Chondrocyte (in vitro differentiated cells): ENCODE measurements at places on chromosomes 4 and X. TPM values are rescaled to one million over a fixed set of nuclear protein-coding genes. Genes with fewer than 3 reads are reported as not detected.

Gene RBM46
- not detected in 3 replicates for total RNA-seq

Gene TRMT2B
- total RNA-seq = 9.5 to 13.1 TPM (median 9.9 TPM) in 3 replicates

GRCh38 chr4:185506422-185506821 lies 28.9 kb downstream of the PDLIM3 start:
- peaks cover 24% of the 10 kb centered on the region for H3K36me3 ChIP-seq
- DNase-seq = no peak
- H3K27ac ChIP-seq = no peak overlapping the region
- H3K4me1 ChIP-seq = peaks cover 13% of the 10 kb centered on the region
- H3K4me3 ChIP-seq = no peak overlapping the region
- H3K27me3 ChIP-seq = no peaks in the 10 kb centered on the region

- H3K27me3 ChIP-seq = no peaks in the 10 kb centered on the region
- DNase-seq = no peak
- H3K4me3 ChIP-seq = peak overlapping the region; percentile 92
- peaks cover 2% of the 10 kb centered on the region for H3K36me3 ChIP-seq
- H3K27ac ChIP-seq = peak overlapping the region; percentile 100
Observed at GRCh38 chrX:41333003-41333743, 789 bp upstream of the DDX3X start.

GRCh38 chrX:68999356-68999755 lies 165.9 kb downstream of the PJA1 start:
- H3K27me3 ChIP-seq = no peaks in the 10 kb centered on the region
- H3K27ac ChIP-seq = no peak overlapping the region
- no peak for DNase-seq
- H3K4me1 ChIP-seq = peaks cover 28% of the 10 kb centered on the region
- H3K4me3 ChIP-seq = no peak overlapping the region
- no peaks in the 10 kb centered on the region for H3K36me3 ChIP-seq

GRCh38 chrX:139224953-139225665 lies 305.4 kb upstream of the F9 start:
- no peak overlapping the region for H3K4me3 ChIP-seq
- H3K27ac ChIP-seq = no peak overlapping the region
- H3K36me3 ChIP-seq = no peaks in the 10 kb centered on the region
- no peak for DNase-seq
- peaks cover 5% of the 10 kb centered on the region for H3K27me3 ChIP-seq
- H3K4me1 ChIP-seq = no peaks in the 10 kb centered on the region

Gene GPR173
- total RNA-seq = 7.9 to 18.2 TPM (median 8.5 TPM) in 3 replicates

GRCh38 chr4:12084690-12085089 lies 656.0 kb upstream of the HS3ST1 start:
- H3K36me3 ChIP-seq = no peaks in the 10 kb centered on the region
- H3K27ac ChIP-seq = no peak overlapping the region
- H3K4me1 ChIP-seq = no peaks in the 10 kb centered on the region
- H3K27me3 ChIP-seq = no peaks in the 10 kb centered on the region

DNA sequence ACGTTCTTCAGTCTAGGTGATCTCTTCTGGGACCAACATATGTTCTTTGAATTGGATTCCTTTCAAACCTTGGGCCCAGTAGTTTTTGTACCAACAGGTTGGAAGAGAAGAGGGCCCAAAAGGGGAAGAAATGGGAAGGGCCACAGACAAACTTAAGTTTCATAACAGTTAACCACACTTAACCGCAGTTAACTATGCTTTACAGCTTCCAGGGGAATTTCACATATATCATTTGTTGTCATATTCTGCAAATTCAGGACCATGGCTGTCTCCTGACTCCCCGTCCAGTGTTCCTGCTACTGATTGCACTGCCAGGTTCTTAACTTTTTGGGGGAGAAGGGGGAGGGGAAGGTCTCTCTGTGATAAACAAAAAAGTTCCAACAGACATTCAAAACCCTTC lies 34.6 kb downstream of the RTL5 start:
- H3K4me3 ChIP-seq = no peak overlapping the region
- no peak overlapping the region for H3K27ac ChIP-seq
- H3K4me1 ChIP-seq = peaks cover 2% of the 10 kb centered on the region
- DNase-seq = no peak
- H3K27me3 ChIP-seq = no peaks in the 10 kb centered on the region

DNA sequence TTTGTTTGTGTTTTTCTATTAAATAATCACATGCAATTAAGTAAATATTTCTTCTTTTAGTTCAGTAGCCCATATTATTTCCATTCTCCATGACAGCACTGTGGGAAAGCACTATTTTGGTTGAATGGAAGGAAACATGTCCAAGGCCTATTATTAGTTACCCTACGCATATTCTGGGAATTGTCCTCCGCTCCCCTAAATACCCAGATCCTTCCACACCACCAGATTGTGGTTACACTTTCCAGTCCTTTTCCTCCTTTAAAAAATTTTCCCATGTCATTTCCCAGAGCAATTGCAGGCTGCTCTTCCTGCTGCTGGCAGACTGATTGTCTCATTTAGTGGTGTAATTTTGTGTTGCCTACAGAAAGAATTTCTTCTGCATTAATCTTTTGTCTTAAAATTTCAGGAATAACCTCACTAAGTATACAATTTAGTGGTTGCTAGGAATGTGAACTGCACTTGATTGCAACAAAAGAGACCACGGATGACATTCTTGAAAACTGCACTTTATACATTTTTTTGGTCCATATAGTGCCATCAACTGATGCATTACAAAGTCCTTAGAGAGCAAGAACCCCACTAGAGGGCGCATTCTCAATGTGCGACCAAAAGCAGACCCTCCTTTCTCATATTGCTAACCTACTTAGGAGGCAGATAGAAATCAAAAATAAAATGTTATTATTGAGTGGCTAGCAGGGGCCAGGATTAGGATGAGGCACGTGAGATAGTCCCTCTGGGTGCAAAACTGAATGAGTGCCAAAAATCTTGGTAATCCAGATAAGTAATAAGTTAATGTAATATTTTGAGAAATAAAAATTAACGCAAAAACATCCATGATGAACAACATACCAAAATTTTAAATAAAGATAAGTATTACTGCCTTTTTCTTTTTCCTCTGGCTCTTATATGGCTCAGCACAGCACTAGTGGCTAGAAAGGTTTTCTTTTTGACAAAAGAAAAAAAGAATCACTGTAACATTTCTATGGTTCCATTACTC lies 98.8 kb upstream of the IQCM start:
- DNase-seq = no peak
- no peaks in the 10 kb centered on the region for H3K36me3 ChIP-seq
- no peaks in the 10 kb centered on the region for H3K27me3 ChIP-seq
- H3K4me1 ChIP-seq = peaks cover 34% of the 10 kb centered on the region

Gene ARSD
- total RNA-seq = 27.4 to 36.4 TPM (median 35.3 TPM) in 3 replicates

GRCh38 chr4:164384416-164384815 lies 369.5 kb upstream of the SMIM31 start:
- H3K27ac ChIP-seq = no peak overlapping the region
- no peaks in the 10 kb centered on the region for H3K36me3 ChIP-seq
- peaks cover 50% of the 10 kb centered on the region for H3K27me3 ChIP-seq
- H3K4me3 ChIP-seq = peak overlapping the region; percentile 31

Gene MAGEB10
- not detected in 3 replicates for total RNA-seq
